Muscle of leg (tissue), 16 donors: ENCODE measurements at places on chromosomes 2 and 18.

DNA sequence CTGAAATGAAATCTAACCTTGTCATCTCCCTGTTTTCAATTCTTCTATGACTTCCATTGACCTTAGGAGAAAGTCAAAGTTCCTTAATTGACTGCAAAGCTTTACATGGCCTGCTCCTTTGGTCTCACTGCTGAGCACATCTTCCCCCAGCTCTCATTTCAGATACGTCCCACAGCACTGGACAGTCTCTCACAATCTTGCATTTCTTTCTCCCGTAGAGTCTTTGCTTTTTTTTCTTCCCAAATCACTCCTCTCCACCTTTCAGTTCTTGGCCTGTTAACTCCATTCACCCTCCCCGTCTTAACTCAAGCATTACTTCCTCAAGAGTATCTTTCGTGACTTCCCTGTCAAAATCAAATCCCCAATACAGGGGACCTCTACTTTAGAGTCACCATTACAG is 67.2 kb downstream of the DDX1 start:
- DNase-seq: no peak

- no peak for DNase-seq
Observed at GRCh38 chr2:38735999-38736320, 15.2 kb downstream of the SRSF7 start.

GRCh38 chr2:217915706-217916105 is 87.1 kb downstream of the TNS1 start:
- no peak for DNase-seq

- DNase-seq: no peak
Observed at GRCh38 chr2:120986898-120987650, 251.4 kb downstream of the GLI2 start.

DNA sequence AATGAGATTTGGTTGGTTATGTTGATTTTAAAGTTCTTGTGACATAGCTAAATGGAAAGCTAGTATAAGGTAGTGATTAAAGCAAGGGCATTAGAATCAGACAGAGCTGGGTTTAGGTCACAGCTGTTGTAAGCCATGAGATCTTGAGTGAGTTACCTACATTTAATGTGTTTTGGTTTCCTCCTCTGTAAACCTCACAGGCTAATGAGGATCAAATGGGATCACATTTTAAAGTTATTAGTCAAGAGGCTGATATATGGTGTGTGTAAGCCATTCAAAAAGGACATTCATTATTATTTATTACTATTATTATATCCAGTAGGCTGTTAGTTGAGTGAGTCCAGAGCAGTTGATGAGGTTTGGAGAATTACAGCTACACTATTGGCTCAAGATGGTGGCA is 416.2 kb downstream of the IRS1 start:
- DNase-seq: no peak

DNA sequence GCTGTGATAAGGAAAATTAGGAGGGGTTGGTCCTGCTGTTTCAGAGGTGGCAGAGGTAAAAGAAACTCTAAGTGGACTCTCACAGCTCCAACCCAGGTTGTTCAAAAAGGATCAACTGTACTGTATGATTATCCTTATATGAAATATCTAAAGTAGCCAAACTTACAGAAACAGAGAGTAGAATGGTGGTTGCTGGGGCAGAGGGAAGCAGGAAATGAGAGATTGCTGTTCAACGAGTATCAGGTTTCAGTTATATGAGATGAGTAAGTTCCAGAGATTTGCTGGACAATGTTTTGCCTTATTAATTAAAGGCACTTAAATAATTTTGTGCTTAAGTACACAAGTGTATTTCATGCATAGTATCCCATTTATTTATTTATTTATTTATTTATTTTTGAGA is 972.0 kb upstream of the LRRTM1 start:
- no peak for DNase-seq

DNA sequence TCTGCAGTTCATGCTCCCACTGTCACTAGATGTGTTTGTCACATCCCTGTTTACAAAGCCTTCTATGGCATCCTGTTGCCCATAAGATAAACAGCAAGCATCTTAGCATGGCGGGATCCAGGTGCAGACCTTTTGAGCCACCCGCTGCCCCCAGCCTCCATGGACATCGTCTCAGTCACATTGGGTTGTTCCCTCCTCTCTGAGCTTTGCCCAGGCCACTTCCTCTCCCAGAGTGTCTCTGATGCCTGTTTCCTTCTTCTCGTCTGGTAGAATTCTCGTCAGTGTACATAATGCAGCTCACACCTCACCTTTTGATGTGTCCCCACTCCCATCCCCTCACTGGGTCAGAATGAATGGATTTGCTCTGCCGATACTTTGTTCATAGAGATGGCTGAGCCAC is 239.0 kb upstream of the APCDD1 start:
- DNase-seq: no peak

DNA sequence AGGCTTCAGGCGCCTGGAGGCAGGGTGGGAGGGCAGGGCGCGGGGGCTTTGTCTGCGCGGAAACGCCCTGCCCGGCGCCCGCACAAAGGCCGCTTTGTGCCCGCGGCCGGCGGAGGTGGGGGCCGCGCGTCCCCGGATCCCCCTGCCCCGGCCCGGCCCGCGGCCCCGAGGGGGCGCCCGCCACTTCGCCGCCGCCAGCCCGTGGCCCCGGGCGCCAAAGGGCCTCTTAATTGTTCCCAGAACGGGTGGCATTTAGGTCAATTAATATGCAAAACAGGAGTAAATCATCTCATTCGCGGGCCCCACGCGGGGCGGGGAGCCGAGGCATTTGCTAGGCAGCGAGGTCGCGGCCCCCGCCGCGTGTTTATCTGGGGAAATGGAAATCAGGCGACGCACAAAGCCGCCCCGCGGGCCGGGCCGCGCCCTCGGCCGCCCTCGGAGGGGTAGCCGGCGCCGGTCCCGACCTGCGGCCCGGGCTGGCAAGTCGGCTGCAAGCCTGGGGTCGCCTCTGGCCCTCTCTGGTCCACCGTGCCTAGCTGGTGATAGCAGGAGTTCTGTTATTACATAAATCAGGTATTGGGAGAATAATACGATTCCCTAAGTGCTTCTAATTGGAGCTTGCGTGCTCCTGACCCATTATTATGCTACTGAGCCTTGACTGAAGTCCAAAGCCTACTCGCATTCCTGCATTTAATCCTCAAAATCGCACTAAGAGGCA is 148.2 kb upstream of the GLI2 start:
- DNase-seq: no peak

- DNase-seq: no peak
Observed at GRCh38 chr2:177617849-177618248, 225.3 kb downstream of the AGPS start.

DNA sequence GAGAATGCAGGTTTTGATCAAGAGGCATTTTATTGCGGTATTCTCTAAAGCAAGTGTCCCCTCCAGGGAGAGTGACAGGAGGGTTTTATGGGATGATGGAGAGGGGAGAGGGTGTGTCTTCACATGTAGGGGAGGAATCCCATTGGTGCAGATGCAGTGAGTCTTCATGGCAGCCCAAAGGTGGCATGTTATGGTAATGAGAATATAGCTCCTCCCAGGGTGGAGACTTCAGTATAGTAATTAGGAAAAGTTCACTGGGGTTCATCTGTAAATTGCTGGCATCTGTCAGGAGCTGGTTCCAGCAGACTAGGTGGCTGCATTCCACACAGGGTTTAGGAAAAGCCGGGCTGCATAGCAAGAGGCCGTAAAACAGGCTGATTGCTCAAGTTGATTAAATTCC is 230.7 kb upstream of the CCDC68 start:
- DNase-seq: no peak

DNA sequence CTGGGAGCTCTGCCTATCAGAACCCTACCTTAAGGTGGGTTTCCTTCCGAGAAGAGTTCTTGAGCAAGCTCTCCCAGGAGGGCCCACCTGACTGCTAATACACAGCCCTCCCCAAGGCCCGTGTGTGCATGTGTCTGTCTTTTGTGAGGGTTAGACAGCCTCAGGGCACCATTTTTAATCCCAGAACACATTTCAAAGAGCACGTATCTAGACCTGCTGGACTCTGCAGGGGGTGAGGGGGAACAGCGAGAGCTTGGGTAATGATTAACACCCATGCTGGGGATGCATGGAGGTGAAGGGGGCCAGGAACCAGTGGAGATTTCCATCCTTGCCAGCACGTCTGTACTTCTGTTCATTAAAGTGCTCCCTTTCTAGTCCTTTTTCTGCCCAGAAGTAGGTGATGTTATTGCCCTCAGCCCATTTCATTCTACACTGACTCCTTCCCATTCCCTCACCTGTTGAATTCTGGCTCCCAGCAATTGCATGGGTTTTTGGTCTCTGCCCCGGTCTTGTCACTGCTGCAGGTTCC is 6.5 kb downstream of the TMEM37 start:
- DNase-seq: no peak

DNA sequence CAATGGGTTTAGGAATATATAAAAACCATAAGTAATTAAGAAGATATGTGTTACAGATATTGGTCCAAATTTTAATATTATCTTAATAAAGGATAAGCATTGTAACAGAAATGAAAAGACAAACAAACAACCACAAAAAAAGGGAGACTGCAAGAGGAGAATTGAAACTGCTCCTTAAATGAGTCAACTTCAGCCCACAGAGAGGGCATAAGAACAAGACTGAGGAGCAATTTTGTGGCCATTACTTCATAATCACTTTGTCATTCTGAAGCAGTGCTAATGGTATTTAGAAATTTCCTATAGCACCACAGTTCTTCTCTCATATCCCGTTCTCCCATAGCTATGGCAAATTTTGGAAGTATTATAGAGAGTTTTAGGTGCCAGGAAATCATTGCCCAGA is 193.2 kb upstream of the HNMT start:
- DNase-seq: no peak
